ENCODE measurements at places on chromosomes 13 and 19. TPM values are rescaled to one million over a fixed set of nuclear protein-coding genes. Genes with fewer than 3 reads are reported as not detected.

Gene ENOX1
- total RNA-seq, result 0.95 TPM

Gene CTXN1
- 11.4 TPM for total RNA-seq

Gene TSSK6
- total RNA-seq, result 4.5 TPM

Gene LGALS14
- total RNA-seq, result not detected

Gene CGB1
- total RNA-seq, result not detected

Gene ATXN8OS
- total RNA-seq, result not detected

Gene NMRK2
- total RNA-seq, result not detected

Gene POU2F2
- total RNA-seq, result 1.4 TPM

Gene ZNF530
- total RNA-seq, result 16.9 TPM

Gene ZNF93
- 0.40 TPM for total RNA-seq

Gene HOMER3
- 118 TPM for total RNA-seq

Gene UBL5
- 599 TPM for total RNA-seq

Gene ZIC5
- total RNA-seq, result not detected

GRCh38 chr19:7328647-7329046 is 20.1 kb upstream of the ARHGEF18 start:
- DNase-seq, result no peak

DNA sequence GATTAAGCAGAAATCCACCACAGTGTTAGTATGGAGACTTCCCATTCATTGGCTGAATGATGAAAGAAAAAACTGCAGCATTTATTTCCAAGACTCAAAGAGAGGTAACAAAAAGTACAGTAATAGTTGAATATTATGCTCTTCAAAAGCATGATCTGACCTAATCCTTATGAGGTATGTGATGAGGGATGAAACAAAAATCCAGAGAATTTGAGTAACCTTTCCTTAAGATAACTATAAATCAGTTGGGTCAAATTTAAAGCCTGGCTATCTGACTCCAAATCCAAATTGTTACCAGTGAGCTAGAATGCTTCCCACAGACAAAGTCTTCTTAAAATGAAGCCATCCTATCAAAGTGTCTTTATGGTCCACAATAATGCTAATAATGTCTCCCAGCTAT is 38.1 kb downstream of the NUFIP1 start:
- DNase-seq, result no peak

DNA sequence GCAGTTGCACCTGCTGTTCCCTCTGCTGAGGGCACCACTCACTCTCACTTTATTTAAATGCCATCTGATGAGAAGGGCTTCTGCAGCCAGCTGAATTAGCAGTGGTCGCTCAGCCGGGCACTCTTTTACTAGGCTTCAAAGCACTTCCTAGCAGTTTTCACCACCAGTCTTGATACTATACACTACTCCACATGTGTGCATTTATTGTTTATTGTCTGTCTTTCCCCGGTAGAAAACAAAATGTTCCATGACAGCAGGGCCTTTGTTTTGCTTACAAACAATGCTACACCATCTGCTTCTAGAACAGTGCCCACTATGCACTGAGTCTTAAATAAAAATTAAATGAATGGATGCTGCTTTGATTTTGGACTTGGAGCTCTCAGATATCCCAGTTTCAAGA is 404.9 kb downstream of the FGF14 start:
- no peak for DNase-seq

DNA sequence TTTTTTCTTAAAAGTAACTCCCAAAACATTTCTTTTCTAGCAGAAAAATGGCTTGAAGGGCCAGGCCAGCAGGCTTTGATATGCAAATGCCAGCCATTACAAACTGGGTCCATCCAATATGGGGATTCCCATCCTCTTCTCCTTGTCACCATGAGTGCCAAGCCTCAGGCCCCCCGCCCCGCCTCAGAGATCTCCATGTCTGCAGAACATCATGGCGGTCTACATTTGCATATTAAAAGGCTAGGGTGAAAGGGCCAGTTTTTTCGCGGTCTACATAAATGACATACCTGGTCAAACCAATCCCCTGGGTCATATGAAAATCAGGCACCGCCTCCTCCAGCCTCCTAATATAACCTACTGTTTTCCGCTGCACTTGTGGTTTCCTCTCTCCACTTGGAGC is 1327.6 kb downstream of the UQCRFS1 start:
- no peak for DNase-seq

GRCh38 chr19:30362156-30362754 is 9.9 kb upstream of the ZNF536 start:
- DNase-seq, result no peak

DNA sequence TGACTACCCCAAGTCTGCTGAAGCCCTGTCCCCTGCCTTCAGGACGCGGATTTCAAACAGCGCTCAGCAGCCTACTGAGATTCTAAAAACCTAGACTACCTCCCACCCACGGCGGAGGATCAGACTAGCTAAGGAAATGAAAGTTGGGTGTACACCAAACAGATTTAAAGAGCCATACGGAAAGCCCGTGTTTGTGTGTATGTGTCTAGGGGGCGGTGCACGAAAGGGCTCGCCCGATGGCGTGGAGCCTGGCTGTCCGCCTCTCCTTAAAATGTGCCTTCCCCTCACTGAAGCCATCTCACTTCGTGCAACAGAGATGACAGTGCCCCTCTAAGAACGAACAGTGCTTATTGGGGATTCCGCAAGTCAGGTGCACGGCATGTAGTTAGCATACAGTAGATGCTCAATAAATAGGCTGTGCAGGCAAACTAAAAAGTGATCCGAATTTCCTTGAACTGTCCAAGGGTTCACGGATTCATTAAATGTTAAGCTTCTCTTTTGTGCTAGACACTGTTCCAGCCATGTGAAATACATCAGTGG is 639 bp downstream of the LENG1 start:
- peak; percentile 36 for DNase-seq

DNA sequence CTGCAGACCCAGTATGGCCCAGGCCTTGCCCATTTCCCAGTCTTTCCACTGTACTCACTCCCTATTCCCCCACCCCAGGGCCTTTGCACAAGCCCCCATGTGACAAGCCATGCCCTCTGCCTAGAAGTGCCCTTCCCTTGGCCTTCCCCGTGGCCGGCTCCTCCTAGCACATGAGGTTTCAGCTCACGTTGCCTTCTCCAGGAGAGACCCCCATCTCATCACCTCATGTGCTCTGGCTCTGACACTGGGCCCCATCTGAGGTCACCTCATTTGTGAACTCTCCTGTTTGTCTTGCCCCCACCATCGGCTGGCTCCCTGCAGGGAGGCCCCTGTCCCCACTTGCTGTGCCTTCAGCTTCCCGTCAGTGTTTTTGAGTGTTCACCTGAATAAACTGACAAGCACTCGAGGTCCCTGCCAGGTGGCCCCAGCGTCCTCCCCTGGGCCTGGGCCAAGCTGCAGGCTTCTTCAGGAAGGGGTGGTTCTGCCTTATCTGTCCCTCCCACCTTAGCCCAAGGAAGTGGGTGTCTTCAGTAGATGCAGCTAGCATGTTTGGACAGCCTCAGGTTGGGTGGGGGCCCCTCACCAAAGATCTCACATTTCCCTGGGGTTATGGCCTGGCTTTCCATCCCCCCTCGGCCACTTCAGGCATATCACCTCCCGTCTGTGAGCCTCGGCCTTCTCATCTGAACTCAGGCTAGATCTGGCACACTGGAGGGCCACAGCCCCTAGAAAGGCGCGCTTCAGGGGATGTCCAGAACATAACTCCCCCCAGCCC is 3.8 kb upstream of the SLC25A42 start:
- no peak for DNase-seq

- no peak for DNase-seq
Observed at GRCh38 chr19:8221161-8221560, 12.0 kb downstream of the CERS4 start.

DNA sequence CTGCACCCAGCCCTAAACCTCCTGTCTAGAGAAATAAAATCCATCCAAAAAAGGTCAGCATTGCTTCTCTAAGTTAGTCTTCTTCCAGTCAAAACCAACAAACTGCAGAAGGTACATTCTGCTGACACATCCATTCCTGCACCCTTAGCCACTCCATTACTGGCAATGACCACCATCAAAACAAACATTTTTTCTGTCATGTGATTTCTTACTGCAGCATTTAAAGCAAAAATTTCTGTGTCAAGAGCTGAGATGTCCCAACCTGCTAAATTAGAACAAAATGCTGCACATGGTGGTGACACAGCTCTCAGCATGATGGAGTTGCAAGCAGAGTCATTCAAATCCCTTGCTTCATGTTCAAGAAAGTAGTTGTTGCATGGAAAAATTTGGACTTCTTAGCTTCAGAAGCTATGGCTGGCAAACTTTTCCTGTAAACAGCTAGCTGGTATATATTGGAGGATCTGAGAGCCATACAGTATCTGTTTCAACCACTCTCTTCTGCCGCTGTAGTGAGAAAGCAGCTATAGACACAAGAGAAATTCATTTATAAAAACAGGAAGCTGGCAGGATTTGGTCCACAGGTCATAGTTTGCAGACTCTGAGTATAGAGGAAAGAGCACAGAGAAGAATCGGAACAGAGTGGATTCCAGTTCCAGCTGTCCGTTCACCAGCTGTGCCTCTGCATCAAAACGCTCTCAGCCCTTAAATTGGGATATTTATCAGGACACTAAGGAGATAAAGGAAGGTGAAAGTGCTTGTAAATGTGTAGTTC is 17.4 kb downstream of the RUBCNL start:
- DNase-seq, result no peak

- no peak for DNase-seq
Observed at GRCh38 chr13:71727042-71727441, 140.0 kb downstream of the DACH1 start.

DNA sequence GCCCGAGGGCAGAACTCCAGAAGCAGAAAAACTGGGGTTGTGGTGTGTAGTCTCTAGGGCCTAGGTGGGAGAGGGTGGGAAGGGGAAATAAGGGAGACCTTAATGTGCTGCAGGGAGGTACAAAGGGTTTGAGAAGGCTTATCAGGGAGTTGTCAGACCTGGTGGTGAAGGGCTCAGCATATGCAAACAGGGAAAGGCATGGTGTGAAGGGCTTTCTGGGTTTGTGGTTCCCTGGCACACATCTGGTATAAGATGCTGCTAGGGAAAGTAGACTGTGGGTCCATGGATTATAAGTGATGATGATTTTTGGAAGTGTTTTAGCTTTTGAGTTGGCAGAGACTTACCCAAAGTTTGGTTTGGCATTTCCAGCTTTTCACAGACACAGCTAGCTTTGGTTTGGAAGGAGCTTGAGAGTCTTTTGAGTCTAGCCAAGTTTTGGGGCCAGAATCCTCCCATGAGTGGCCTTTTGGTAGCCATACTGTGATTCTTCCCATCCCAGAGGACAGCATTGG is 2.2 kb downstream of the TRIM28 start:
- no peak for DNase-seq

GRCh38 chr13:30354493-30355383 is 47.4 kb upstream of the KATNAL1 start:
- DNase-seq, result no peak

DNA sequence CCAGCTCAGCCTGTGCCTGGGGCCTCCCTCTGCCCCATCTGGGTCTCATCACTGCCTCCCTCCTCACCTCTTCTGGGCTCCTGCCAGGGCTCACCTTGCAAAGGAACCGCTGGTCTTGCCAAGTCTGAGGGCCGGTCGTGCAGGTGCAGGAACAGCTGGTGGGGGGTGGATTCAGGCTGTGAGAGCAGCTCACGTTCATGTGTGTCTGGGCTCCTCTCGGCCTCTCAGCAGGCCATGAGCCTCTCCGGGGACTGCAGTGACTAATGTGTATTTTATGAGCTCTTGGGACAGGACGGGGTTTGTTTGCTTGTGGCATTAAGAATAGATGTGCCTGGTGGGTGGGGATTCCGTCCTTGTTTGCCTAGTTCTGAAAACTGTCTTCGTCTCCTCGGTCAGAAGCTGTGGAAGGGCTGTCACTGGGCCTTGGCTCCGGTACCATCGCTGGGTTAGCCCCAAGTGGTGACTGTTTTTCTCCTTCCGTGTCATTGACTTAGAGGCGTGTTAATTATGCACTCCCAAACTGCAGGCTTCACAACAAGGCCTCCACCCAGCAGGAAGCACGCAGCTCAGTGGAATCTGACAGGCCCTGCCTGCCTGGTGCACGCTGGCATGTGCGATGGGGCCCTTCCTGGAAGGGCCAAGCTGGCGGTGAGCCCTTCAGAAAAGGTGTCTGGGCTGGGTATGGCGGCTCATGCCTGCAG is 77.6 kb downstream of the KDM4B start:
- DNase-seq, result peak; percentile 99

DNA sequence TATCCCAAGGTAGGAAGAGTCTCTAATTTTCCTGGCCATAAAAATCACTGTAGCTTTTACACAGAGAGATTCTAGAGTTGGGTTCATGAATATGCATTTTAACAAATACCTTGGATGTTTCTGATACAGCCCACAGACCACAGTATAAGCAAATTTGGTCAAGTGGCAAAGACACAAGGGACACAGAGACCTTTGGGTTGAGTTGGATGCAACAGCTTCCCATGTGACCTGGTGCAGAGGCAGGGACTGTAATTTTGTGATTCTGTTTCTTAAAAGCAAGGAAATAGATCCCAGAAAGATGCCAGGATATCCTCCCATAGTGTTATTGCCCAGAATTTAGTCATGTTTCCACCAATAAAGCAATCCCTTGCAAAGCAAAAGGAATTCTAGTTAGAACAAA is 27.0 kb downstream of the FPR3 start:
- DNase-seq, result no peak

- no peak for DNase-seq
Observed at GRCh38 chr19:45663800-45664199, 4.2 kb upstream of the GIPR start.

DNA sequence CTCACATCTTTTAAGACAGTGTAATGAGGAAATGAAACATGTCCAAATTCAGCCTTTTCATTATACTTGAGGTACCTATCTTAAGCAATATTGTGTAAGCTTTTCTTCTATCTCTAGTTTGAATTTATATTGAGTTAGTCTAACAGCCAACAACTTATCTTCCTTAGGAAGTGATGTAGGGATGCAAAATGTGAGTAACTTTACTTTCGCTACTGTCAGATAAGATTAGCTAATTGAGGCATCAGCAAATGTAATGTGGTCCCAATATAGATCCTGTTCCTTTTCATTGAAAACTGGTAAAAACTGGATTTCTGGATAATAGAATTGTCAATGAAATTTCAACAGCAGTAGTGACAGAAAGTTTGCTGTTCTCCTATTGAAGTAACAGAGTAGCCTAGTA is 902.2 kb downstream of the GPC5 start:
- DNase-seq, result no peak

GRCh38 chr13:113835461-113836270 is 28.2 kb downstream of the GAS6 start:
- DNase-seq, result peak; percentile 36

DNA sequence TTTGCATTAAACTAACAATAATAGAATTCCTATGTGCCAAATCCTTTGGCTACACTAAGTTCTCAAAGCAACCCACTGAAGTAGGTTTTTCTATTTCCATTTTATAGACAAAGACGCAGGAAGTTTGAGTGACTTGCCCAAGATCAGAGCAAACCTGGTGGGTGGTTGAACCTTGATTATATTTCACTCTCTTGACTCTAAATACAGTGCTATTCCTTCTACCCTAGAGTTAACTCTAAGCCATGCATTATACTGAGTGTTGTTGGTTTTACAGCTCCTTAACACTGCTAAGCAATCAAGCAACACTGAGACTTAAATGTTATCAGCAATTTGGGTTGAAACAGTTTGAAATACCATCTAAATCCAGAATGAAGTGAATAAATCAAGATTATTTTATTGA is 813.6 kb upstream of the GPC6 start:
- no peak for DNase-seq

Measured in PC-3 (cell line).